ENCODE measurements at places on chromosomes 2 and 18. TPM values are rescaled to one million over a fixed set of nuclear protein-coding genes. Genes with fewer than 3 reads are reported as not detected.

The SERPINE2 gene
- total RNA-seq: 9.0 TPM

The CIB4 gene
- total RNA-seq: not detected

The CCDC102B gene
- 51.3 TPM for total RNA-seq

DNA sequence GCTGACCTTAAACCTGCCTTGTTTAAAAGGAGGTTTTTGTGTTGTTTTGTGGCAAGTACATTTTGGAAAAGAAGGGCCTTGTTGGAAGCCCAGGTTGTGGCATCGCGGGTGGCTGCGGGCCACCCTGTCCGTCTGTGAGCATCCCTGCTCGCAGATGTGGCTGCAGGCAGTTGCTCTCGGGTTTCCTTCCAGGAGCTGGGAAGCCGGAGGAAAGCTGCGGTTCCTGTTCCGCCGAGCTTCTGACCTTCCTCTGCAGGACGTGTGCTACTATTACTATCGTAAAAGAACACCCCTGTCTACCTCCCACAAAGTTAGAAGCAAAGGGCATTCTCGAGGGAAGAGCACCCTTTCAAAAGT, 766 bp downstream of the MFF start:
- peak overlapping the region; percentile 90 for H3K4me3 ChIP-seq
- no peaks in the 10 kb centered on the region for H3K36me3 ChIP-seq
- peak overlapping the region; percentile 90 for H3K27ac ChIP-seq

DNA sequence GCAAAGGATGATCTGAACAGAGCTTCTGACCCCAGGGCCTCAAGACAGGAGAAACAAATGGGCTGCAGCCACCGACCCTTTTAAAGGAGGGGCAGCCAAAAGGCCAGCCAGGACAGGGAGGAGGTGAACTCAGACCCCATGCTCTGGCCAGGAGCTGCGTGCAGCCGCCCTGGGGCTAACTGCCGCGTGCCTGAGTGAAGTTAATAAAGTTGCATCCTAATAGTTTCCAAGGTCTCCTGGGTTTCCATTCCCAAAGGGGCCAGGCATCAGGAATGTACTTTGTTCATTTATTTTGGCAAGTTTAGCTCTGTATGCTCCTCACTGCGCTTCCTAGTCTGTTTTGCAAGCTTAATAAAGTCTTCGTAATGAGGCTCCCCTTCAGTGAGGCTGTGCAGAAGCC, 60.7 kb downstream of the EN1 start:
- no peak overlapping the region for H3K4me3 ChIP-seq
- no peak for DNase-seq
- no peaks in the 10 kb centered on the region for H3K36me3 ChIP-seq
- no peak overlapping the region for H3K27ac ChIP-seq

- no peak overlapping the region for H3K27ac ChIP-seq
- no peak for DNase-seq
- H3K27me3 ChIP-seq: no peaks in the 10 kb centered on the region
Observed at GRCh38 chr2:166410828-166411472, 35.2 kb upstream of the SCN9A start.

- no peaks in the 10 kb centered on the region for H3K27me3 ChIP-seq
- peak overlapping the region; percentile 39 for H3K27ac ChIP-seq
- no peak overlapping the region for H3K4me3 ChIP-seq
- no peak for DNase-seq
Observed at GRCh38 chr2:209472871-209473270, 49.0 kb downstream of the MAP2 start.

DNA sequence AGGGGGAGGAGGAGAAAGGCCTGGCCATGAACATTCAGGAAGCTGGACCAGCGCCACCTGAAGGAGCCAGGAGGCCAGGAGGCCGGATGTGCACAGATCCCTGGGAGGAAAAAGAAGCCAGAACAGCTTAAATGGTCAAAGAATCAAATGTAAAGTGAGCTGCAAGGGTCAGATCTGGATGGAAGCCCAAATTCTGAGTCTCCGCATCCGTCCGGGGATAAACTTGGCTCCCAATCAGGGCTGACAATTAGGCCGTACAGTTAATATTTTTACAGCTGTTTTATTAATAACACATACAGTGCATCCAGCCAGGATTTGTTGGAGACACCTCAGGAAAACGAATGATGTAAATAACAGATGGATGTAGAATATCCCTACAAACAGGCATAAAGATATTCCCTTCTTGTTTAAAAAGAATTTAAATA, 495.1 kb upstream of the TCF4 start:
- peaks cover 9% of the 10 kb centered on the region for H3K4me1 ChIP-seq
- H3K27me3 ChIP-seq: no peaks in the 10 kb centered on the region
- DNase-seq: no peak
- no peak overlapping the region for H3K4me3 ChIP-seq
- no peak overlapping the region for H3K27ac ChIP-seq
- no peaks in the 10 kb centered on the region for H3K36me3 ChIP-seq

DNA sequence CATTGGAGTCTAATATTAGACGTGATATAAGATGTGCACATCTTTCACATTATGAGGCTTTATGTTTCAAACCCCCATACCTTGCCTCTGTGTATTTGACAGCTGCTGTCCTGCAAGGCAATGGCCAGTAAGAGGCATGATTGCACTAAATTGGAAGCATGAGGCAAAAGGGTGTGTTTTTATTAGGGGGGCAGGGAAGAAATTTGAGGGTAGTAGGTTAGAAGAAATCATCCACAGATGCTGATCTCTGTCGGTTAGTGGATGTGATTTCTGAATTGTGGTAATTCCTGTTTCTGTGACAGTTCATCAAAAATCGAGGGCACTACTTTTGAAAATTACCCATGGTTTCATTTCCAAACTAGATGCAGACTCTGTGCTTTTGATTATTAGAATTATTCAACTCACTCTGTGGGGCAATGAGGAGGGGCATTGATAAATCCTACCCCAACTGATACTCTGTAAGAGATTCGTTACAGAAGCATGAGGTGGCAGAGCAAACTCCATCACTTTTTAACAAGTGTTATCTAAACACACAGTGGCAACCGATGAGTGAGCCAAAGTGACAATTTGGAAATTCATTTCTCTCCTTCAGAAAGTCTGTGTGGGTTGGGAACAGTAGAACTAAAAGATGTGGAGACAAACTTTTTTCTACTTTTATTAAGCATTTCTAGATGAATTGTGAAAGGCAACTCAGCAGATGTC, 453.0 kb downstream of the ARHGAP15 start:
- no peaks in the 10 kb centered on the region for H3K27me3 ChIP-seq
- DNase-seq: no peak
- no peaks in the 10 kb centered on the region for H3K36me3 ChIP-seq
- H3K4me3 ChIP-seq: no peak overlapping the region
- no peak overlapping the region for H3K27ac ChIP-seq
- peaks cover 7% of the 10 kb centered on the region for H3K4me1 ChIP-seq

DNA sequence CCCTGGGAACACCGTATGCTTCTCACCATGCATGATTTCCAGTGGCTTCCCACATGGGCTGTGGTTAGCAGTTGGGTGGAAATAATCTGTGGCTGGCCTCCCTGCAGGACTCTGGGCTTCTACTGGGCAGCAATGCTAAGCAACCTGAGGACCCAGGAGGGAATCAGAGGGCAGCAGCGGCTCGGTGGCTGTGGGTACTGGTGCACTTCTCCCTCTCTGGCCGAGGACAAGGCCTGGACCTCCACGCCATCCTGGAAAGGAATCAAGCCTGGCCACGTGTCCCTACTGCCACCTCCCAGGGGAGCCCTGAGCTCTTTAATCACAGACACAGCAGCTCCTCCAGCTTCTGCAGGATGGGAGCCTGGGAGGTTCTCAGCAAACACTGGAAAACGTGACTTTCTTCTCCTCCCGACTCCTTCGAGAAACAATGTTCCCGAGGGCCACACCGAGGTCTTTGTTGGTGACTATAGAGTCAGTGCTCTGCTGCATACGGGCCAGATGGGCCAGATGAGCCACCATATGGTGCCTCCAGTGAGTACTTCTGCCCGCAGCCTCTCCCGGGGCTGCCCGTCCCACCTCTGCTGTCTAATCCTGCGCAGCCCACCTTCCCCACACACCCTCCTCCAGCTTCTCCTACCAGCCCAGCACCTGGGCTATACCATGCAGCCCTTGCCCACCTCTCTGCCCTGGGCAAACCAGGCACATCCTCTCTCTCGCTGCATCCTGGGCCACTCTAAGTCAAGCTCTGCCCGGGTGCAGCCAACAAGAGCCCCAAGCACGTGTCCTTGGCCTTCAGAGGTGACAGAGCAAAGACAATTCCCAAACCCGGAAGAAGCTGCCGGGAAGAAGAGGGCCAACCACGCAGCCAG, 42.8 kb upstream of the OTOS start:
- H3K27me3 ChIP-seq: no peaks in the 10 kb centered on the region
- no peaks in the 10 kb centered on the region for H3K36me3 ChIP-seq
- no peaks in the 10 kb centered on the region for H3K4me1 ChIP-seq
- no peak overlapping the region for H3K27ac ChIP-seq

GRCh38 chr2:204018717-204019116, 82.2 kb downstream of the ICOS start:
- H3K27me3 ChIP-seq: no peaks in the 10 kb centered on the region
- no peak overlapping the region for H3K27ac ChIP-seq
- H3K4me1 ChIP-seq: no peaks in the 10 kb centered on the region

DNA sequence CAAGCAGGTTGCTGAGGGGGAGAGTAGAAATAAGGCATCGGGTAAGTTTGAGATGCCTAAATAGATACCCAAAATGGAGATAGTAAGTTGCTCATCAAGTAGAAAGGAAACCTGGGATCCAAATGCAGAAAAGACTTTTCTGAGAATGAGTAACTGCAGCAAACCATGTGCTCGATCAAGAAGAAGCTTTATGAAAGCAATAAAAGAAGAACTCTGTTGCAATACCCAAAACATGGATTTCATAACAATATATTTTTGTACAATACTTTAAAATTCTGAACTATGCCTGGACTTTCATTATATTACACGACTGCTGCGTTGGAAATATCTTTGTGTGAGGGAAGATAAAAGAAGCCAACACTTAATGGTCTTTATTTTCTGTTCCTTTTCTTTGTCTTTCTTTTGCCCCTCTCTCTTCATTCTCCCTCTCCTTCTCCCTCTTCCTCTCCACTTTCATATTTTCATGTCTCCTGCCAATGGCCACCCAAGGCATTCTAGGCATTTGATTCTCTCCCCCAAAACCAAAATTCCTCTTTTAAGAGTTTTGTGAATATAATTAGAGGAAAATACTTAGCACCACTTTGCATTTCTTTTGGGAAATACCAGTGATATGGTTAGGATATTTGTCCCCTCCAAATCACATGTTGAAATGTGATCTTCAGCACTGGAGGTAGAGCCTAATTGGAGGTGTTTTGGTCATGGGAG, 257.6 kb downstream of the MREG start:
- H3K27me3 ChIP-seq: no peaks in the 10 kb centered on the region
- H3K36me3 ChIP-seq: no peaks in the 10 kb centered on the region
- H3K27ac ChIP-seq: no peak overlapping the region

GRCh38 chr2:27078267-27079194, at the start of gene EMILIN1:
EMILIN1 (plus strand) TSS chr2:27078615; CDS start chr2:27079066, 451 bp downstream.
- H3K4me1 ChIP-seq: peaks cover 35% of the 10 kb centered on the region
- no peaks in the 10 kb centered on the region for H3K36me3 ChIP-seq

DNA sequence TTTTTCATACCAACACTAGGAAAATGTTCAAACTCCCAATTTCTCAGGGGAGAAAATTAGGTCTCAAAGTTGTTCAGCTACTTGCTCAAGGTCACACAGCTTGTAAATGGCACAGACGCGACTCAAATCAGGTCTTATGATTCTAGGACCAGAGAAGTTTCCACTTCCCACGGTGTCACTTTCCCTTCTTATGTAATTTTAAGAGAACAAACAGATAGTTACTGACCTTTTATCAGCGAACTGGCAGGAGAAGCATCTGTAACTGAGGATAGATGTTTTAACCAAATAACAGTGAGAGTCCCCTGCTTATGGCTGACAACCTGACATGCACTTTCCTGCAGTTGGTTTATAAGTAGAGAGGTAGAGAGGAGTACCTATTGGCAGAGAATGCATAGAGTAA, 2.1 kb upstream of the KCNJ3 start:
- H3K27me3 ChIP-seq: peaks cover 3% of the 10 kb centered on the region
- peaks cover 11% of the 10 kb centered on the region for H3K4me1 ChIP-seq
- H3K27ac ChIP-seq: no peak overlapping the region
- no peak for DNase-seq
- no peaks in the 10 kb centered on the region for H3K36me3 ChIP-seq
- no peak overlapping the region for H3K4me3 ChIP-seq

GRCh38 chr2:43407935-43408334, 181.5 kb upstream of the ZFP36L2 start:
- H3K27me3 ChIP-seq: no peaks in the 10 kb centered on the region
- peak overlapping the region; percentile 37 for H3K27ac ChIP-seq

DNA sequence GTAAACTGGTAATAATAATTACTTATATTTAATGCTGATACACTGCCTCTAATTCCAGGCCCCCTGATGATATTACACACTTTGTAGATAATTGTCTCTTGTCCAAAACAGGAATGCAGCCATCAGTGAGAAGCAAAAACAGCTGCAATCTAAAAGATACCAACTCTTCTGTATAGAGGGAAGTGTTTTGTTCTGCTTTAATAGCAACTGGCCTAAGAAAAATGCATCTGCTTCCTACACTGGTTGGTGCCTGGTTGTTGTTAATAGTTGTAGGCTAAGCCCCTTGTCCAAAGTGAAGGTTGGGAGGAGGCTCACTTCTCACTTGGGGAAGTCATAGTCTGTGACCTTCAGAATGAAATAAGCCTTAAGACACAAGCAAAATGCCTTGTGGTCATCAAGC, 332.0 kb downstream of the ZNF521 start:
- H3K4me3 ChIP-seq: no peak overlapping the region
- H3K27ac ChIP-seq: no peak overlapping the region
- no peaks in the 10 kb centered on the region for H3K36me3 ChIP-seq
- H3K27me3 ChIP-seq: no peaks in the 10 kb centered on the region

DNA sequence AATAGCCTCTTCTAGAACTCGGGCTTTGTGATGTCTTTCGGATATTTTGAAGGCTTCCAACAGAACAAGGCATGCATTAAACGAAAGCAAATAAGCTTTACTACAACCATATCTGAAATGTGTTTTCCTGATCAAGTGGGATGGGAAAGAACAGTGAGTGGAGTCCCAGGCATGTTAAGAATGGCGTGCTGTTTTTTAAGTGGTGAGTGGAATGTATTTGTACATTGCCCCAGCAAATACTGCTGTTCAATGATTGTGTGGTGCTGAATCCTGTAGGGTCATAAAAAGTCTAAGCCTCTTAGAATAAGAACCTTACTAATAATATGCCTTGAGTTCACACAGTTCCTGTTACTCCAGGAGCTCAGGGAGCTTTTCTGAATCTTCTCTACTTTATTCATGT, 52.5 kb downstream of the POMC start:
- H3K4me1 ChIP-seq: no peaks in the 10 kb centered on the region
- H3K27me3 ChIP-seq: no peaks in the 10 kb centered on the region
- no peak overlapping the region for H3K4me3 ChIP-seq
- no peak overlapping the region for H3K27ac ChIP-seq
- no peaks in the 10 kb centered on the region for H3K36me3 ChIP-seq

Measured in upper lobe of left lung (tissue), 6 donors.